ENCODE measurements at places on chromosomes 11 and 22.

DNA sequence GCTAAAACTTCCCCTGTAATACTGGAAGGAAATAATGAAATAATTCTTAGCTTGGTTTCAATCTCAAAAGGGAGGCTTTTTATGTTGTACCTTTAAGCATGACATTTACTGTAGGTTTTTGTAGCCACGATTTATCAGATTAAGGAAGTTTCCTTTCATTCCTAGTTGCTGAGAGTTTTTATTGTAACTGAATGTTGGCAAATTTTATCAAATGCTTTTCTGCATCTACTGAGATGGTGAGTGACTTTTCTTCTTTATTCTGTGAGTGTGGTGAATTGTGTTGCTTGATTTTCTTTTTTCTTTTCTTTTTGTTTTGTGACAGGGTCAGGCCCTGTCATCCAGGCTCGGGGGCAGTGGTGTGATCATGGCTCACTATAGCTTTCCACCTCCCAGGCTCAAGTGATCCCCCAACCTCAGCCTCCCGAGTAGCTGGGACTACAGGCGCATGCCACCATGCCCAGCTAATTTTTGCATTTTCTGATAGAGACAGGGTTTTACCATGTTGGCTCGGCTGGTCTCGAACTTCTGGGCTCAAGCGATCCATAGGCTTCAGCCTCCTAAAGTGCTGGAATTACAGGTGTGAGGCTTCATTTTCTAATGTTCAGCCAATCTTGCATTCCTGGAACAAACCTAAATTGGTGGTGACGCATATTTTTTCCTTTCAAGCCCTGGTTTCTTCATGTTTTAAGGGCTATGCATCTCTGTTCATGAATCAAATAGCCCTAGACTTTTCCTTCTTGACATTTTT lies 26.2 kb downstream of the SUSD2 start:
- DNase-seq = no peak

DNA sequence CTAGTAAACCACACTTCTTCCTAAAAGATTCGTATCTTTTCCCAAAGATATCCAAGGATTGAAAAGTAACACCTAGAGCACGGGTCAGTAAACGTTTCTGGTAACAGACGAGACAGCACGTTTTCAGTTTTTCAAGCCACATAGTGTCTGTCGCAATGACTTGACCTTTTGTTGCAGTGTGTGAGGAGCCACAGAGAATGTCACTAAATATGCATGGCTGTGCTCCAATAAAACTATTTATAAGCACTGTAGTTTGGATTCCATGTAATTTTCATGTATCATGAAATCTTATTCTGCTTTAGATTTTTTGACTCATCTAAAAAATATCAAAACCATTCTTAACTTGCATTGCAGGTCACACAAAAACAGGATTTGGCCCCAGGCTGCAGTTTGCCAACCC lies 18.3 kb upstream of the MICAL3 start:
- DNase-seq = no peak

DNA sequence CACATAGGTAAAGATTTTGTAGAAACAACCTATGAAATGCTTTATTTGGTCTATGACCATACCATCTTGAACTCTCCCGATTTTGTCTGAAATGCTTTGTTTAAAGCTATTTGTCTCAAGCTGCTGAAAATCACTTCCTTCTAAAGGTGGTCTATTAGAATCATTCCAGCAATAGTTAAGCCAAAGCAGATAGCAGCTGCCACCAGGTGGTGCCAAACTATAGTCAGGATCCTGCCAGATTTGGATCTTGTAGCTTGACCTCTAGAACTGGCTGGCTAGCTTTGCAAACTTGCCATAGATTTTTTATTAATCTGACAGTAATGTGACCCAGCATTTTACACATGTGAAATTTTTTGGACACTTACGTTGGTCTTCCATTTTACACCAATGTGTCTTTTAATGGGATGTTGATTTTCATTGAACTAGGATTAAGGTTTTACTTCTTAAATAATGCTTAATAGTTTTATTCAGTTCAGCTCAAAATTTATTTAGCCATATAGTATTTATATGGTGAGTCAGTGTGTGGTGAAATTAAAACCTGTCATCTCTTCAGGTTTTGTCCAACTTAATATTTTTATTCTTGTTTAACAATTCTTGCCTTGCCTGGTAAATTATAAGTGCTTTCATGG lies 19.7 kb downstream of the CTR9 start:
- peak; percentile 21 for DNase-seq

GRCh38 chr11:68313574-68314202 lies 1.3 kb downstream of the LRP5 start:
- no peak for DNase-seq

DNA sequence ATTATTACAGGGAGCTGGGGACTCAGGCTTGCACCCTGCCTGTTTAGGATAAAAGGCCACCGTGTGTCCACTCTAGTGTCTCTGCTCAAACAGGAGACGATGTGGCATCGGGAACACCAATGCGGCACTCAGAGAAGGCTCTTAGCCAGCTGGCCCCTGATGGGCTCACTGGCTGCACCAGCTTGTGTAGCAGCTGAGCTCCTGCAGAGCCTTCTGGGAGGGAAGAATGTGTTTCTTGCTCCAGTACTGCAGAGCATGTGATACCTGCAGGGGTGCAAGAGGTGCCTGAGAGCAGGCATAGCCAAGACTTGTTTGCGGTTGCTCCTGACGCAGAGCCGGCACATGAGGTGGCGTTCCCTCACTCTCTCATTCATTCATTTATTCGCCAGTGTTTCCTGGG lies 44.4 kb upstream of the KCNQ1OT1 start:
- no peak for DNase-seq

- no peak for DNase-seq
Observed at GRCh38 chr22:39808081-39808480, 85.5 kb downstream of the ENTHD1 start.

DNA sequence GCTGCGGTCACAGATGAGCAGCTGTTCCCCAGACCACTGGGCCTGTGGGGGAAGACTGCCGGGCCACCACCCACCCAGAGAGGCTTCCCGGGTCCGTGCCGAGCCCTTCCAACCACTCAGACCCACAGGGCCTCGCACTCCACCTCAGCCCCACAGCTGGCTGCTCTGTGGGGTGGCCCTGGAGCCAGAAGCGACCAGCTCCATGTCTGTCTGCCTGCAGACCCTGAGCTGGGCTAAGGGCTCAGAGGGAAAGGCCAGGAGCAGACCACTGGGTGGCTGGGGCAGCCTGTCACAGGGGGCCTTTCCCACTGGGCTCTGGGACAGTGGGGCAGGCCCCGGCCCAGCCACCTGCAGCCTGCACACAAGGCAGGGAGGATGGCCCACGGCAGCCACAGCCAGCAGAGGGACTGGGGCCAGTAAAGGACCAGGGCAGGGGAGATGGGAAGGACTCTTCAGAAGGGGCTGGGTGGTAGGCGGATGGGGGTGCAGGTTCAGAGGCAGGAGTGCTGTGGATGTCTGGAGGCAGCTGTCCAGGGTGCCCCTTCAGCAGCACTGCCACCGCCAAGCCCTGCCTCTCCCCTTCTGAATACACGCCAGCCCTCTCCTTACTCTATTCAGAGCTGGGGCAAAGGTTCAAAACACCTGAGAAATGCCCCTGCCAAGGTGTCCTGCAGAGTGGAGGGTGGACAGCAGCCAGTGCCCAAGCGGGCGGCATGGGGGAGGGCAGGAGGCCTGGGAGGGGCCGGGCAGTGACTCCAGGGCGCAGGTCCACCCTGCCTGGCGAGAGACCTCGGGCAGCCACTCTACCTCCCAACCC lies 32.2 kb downstream of the GNB1L start:
- peak; percentile 7 for DNase-seq

- no peak for DNase-seq
Observed at GRCh38 chr11:99080154-99080553, 59.4 kb downstream of the CNTN5 start.

DNA sequence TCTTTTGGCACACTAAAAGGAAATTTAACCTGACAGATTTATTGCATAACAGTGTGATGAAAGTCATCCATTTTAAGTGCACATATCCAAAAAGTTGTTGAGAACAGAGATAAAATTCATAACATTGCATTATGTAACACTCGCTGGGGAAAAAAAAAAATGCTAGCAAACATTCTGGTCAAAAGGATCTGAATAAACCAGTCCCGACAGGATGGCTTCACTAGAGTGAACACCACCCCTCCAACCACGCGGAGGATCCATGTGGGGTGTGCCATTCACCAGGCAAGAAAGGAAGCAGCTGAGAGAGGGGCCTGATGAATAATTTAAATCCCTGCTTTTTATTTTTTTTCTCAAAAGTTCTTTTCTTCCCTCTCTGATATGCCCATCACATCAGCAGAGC lies 258.7 kb downstream of the DCDC1 start:
- no peak for DNase-seq

GRCh38 chr11:105189581-105189980 lies 50.0 kb upstream of the CARD18 start:
- DNase-seq = no peak

- no peak for DNase-seq
Observed at GRCh38 chr22:40560551-40560950, 76.0 kb downstream of the MRTFA start.

- no peak for DNase-seq
Observed at GRCh38 chr11:93734427-93735222, 6.7 kb downstream of the TAF1D start.

DNA sequence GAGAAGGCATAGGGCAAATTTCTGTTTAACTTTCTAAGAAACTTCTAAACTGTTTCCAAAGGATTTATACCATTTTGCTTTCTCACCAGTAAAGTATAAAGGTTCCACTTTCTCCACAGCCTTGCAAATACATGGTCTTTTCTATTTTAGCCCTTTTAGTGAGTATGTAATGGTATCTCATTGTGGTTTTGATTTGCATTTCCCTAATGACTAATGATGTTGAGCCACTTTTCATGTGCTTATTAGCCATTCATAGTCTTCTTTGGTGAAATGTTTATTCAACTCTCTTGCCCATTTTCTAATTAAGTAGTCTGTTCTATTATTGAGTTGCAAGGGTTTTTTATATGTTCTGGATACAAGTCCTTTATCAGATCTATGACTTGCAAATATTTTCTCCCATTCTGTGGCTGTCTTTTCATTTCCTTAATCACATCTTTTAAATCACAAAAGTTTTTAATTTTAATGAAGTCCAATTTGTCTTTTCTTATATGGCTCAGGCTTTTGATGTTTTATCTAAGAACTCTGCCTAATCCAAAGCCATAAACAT lies 83.8 kb upstream of the KCNQ1OT1 start:
- no peak for DNase-seq

GRCh38 chr22:20046730-20047129 lies 25.8 kb downstream of the TANGO2 start:
- no peak for DNase-seq

DNA sequence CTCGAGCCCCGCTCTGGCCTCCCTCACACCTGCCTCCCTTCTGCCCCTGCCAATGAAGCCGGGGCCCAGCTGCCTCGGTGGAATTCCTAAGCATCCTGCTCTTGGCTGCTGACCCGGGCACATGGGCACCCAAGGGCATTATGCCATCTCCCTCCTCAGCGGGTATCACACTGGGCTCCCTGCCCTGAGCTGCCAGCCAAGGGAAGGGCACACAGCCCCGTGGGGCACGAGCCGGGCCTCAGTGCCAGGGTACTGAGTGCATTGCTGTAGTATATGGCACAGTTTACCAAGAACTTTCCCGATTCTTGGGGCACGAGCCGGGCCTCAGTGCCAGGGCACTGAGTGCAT lies 43.8 kb upstream of the JAM3 start:
- DNase-seq = no peak

- no peak for DNase-seq
Observed at GRCh38 chr11:111312076-111312475, 13.7 kb downstream of the POU2AF3 start.

GRCh38 chr11:36056160-36056751 lies 112.4 kb downstream of the LDLRAD3 start:
- no peak for DNase-seq

DNA sequence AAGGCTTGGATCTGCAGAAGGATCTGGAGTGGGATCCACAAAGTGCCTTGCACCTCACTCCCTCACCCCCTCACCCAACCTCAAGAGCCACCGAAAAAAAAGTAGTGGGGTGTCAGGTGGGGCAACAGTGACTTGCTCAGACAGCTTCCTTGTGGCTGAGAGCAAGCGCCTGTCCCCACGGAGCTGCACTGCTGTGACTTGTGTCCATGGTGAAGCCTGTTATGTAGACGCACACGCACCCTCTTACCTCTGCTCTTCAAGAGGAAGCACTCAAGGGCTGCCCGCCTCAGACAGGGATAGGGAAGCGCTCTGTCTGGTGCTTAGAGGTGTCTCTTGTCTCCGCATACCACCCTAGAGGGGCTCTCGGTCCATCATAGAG lies 1.2 kb downstream of the DRD2 start:
- no peak for DNase-seq

GRCh38 chr11:95688015-95688414 lies 101.6 kb downstream of the FAM76B start:
- no peak for DNase-seq

- no peak for DNase-seq
Observed at GRCh38 chr22:28139961-28140360, 220.9 kb upstream of the PITPNB start.

GRCh38 chr11:62444236-62444833 lies 25.5 kb downstream of the SCGB1A1 start:
- DNase-seq = no peak

GRCh38 chr11:84922212-84922805 lies 704.8 kb downstream of the DLG2 start:
- DNase-seq = no peak

GRCh38 chr11:100557830-100558611 lies 129.1 kb upstream of the ARHGAP42 start:
- no peak for DNase-seq

DNA sequence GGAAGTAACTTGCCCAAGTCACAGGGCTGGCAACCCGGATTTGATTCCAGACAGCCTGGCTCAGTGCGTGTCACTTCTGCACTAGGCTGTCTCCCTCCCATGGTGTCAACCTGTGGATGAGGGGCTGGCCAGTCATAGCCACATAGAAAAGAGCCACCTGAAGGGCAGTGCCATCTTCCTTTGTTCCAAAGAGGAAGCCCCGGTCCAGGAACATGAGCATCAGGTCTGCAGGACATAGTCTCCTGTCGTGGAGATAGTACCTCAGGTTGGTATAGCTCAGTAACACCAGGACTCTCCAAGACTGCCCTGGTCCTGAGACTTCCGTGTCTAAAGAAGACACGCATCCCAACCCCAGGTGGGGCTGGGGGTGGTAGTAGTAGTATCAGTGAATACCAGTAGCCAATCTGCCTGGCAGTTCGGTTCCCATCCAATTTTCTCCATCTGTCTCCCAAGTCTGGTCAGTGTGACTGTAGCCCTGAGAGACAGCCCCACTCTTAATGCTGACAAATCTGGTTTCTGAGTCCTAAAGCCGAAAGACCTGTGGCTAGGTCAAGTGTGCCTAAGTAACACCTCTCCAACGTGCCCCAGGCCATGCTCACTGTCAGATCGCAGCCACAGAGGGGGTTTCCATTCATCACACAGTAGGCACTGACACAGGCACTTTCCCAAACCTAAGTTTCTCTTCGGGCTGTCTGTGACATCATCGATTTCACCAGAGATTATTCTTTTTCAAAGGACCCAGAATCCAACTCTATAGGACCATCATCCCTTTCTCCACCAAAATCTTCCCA lies 33.1 kb downstream of the C11orf58 start:
- DNase-seq = no peak

Measured in progenitor cell of endocrine pancreas (in vitro differentiated cells).